Midbrain (tissue), 1 donor: ENCODE measurements at places on chromosomes 3 and 15.

- DNase-seq, result no peak
These were observed 837.5 kb downstream of the MCTP2 start for GRCh38 chr15:95068701-95069521.

DNA sequence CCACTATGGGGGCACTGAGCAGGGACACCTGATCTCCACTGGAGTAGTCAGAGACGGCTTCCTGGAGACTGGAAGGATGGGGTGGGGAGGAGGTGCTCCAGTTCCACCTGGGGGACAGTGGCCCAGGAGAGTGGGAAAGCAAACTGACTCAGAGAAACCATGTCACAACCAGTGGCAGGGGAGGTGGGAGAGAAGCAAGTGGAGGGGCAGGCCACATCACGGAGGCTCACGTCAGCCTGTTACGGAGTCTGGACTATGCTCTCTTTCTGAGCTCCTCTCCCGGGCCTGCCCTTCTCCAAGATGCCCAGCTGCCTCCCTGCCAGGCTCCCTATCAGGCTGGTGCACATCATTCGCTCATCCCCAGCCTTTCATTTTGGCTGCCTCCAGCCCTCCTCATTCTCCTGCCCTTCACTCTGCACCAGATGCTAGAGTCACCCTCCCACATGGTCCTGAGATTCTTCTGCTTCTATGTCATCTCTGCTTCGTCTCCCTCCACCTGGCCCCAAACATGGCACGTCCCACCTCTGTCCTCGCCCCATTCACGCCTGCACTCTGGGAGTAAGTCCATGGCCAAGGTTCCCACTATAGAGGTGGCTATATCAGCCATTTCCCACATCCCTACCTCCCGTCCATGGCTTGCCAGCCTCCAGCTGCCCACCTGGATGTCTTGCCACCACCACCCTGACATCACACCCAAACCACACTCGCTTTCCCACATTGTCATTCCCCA, 100.3 kb downstream of the ADCY5 start:
- DNase-seq, result no peak

DNA sequence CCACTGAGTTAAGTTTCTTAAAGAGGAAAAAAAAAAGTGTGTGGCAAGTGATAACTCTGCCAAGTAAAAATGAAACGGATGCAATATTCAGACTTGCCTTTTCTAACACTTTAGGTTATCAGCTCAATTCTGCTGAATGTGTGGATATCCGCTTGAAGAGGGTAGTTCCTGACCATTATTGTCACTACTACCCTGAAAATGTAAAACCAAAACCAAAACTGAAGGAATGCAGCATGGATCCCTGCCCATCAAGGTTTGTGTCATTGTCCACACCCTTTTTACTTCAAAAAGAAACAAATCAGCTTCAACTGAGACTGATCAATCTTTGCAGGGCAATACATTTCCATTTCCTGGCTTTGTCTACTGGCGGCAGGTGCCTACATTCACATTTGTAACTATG, 236.1 kb downstream of the ADAMTSL3 start:
- DNase-seq, result no peak

DNA sequence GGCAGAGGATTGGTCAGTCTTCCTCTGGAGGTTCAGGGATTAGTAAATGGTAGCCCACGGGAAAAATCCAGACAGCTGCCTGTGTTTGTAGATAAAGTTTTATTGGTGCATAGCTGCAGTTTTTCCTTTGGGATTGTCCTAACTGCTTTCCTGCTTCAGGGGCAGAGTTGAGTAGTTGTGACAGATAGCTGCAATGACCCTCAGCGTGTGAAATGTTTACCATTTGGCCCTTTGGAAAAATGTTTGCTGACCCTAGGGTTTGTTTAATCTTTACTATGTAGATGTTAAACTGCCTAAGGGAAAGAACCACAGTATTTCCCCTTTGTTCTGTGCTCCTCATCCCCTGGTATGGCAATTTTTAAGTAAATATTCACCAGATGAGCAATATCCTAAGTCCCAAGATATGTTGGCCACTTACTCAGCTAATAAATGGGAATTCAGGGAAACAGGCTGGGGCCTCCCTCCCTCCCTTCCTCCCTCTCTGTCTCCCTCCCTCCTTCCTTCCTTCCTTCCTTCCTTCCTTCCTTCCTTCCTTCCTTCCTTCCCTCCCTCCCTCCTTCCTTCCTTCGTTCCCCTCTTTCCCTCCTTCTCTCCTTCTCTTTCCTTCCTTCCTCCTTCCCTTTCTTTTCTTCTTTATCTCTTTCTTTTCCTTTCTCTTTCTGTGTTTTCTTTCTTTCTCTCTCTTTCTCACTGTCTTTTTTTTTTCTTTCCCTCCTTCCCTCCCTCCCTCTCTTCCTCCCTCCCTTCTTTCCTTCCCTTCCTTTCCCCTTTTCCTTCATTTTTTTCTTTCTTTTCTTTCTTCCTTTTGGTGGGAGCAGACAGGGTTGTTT, 234.6 kb upstream of the BHLHE40 start:
- no peak for DNase-seq

GRCh38 chr15:59993950-59994401, 10.1 kb upstream of the FOXB1 start:
- DNase-seq, result no peak

GRCh38 chr3:141578202-141578973, 91.6 kb downstream of the RASA2 start:
- DNase-seq, result no peak

DNA sequence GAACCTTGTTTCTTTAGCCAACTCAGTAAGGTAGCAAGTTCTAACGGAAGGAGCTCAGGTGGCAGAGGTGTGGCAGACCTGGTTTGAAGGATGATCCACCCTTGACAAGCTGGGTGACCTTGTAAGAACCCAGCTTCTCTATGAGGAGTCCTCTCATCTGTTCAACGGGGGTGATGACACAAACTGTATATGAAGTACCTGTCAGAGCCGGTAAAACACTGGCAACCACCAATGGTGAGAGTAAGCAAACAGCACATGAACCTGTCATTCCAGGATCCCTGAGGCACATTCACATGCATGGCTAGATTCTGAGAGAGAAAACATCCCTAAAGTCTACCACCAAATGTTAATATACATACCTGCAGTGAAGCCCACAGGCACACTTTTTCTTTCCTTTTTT, 2.4 kb downstream of the SCAP start:
- DNase-seq, result no peak

GRCh38 chr3:16113704-16114103, 60.8 kb upstream of the GALNT15 start:
- DNase-seq, result no peak

GRCh38 chr3:11213810-11214450, 58.3 kb upstream of the ATG7 start:
- no peak for DNase-seq
